ENCODE measurements at places on chromosomes 12 and 14.
A peak's percentile ranks its signal among the peaks of the same experiment; 100 is the strongest.

GRCh38 chr14:75628816-75629215 is 31.9 kb downstream of the ERG28 start:
- no peak for DNase-seq

DNA sequence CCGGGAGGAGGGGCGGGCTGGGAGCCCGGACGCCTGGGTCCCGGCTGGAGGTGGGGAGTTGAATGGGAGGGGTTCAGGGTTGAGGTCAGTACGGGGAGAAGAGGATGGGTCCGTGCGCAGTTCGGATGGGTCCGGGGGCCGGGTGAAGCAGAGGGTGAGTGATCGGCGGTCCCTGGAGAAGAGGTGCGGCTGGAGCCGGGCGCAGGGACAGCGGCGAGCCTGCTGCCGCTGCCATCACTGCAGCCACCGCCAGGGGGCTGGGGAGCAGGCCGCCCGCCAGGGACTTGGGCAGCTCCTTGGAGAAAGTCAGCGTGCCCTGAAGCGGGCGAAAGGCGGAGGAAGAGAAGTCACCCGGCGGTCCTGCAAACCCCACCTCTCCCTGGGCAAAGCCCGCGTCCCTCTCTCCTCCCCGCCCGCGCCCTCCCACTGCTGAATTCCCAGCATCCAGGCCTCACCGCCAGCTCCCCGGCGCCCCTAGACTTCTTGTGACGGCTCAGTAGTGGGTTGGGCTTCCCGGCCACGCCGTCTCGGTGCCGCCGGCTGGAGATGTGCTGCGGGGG is 6.0 kb upstream of the GPR84 start:
- no peak for DNase-seq

GRCh38 chr14:98858158-98858557 is 413.8 kb downstream of the BCL11B start:
- no peak for DNase-seq

- no peak for DNase-seq
Measured at GRCh38 chr12:130354407-130354806, 16.7 kb downstream of the PIWIL1 start.

DNA sequence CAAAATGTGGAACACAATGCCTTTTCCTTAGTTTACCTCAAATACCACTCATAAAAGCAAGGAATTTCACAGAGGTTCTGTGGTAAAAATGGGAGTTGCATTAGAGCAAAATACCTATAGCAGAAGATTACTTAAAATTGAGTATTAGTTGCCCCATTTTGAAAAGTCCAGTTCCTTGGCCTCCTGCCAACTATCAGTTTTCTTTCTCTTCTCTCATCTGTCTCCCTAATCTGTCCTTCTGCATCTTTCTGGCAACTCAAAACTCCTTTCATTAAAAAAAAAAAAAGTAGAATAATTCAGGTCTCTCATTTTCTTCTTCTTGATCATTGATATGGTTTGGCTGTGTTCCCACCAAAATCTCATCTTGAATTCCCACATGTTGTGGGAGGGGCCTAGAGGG is 127.3 kb downstream of the ATP23 start:
- no peak for DNase-seq

DNA sequence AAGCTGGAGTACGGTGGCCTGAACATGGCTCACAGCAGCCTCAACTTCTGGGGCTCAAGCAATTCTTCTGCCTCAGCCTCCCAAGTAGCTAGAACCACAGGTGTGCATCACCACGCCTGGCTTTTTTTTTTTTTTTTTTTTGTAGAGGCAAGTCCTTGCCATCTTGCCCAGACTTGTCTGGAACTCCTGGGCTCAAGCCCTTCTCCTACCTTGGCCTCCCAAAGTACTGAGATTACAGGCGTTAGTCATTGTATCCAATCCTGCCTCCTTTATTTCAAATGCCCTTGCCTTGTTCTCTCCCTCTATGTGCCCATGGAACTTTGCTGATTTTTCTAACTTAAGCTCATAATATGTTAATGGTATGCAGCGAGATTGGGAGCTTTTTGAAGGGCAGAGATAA is 49.2 kb upstream of the PRICKLE1 start:
- no peak for DNase-seq

- no peak for DNase-seq
Measured at GRCh38 chr12:127389923-127390322, 877.0 kb upstream of the TMEM132C start.

DNA sequence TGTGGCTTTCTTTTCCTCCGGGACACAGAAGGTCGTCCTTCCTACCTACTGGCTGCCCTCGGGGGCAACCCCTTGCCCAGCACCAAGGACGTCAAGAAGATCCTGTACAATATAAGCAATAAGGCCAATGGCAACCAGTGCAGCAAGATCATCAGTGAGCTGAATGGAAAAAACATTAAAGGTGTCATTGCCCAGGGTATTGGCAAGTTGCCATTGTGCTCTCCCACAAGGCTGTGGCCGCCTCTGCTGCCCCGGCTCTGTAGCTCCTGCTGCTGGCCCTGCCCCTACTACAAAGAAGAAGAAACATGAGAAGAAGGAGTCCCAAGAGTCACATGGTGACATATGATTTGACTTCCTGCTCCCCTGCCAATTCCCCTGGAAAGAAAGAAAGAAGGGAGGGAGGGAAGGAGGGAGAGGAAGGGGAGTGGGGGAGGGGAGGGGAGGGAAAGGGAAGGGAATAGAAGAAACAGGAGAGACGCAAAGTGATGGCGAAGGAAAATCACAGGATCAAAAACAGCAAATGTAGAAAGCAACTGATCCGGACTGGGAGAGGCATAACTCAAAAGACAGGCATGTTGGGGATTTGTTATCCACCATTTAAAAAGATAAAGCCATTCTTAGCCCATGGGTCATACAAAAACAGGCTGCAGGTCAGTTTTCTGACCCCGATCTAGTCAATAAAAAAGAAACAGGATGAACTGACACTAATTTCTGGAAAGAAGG is 61.3 kb upstream of the RESF1 start:
- DNase-seq = peak; percentile 19

GRCh38 chr14:79150226-79150625 is 980.1 kb downstream of the NRXN3 start:
- no peak for DNase-seq

DNA sequence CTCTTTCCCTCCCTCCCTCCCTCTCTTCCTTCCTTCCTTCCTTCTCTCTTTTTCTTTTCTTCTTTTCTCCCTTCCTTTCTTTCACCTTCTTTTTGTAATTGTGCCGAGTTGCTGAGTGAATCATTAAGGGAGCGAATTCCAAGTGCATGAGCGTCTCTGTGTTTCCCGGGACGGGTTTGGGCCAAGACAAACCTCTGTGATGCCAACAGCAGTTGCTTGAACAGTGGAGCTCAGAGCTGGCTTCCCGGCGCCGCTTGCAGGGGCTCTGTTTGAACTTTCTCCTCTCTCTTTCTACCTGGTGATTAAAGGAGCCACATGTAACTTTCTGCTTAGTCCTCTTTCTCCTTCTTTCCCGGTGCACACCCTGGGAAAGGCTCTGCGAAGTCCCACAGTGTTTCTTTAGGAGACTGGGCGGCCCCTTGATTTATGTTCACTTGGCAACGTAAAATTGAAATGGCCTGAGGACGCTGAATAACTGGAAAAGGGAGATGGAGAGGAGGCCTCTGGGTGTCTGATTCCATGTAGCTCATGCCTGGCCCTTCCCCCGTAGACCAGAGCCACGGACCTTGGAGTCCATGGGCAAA is 33.7 kb upstream of the MAP1LC3B2 start:
- no peak for DNase-seq

DNA sequence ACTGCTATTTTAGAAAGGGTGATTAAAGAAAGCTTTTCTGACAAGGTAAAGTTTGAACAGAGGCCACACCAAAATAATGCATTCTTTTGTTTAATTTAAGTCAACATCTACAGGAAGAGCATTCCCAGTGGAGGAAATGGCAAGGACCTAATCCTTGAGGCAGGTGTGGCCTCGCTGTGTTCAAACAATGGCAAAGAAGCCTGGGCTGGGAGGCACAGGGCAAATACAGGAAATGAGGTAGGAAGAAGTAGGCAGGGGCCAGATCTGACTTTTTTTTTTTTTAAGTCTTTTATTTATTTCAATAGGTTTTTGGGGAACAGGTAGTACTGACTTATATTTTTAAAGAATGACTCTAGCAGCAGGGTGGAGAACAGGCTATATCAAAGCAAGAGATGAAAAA is 53.5 kb downstream of the ARMH4 start:
- no peak for DNase-seq

- no peak for DNase-seq
Measured at GRCh38 chr14:61226015-61226654, 55.0 kb downstream of the TMEM30B start.

Measured in stimulated activated CD8-positive, alpha-beta memory T cell treated with anti-CD3 and anti-CD28 coated beads, Interleukin-4, amount 100 ng/mL, for 4 hours (primary cell).